ENCODE measurements at places on chromosomes 12 and 14. TPM values are rescaled to one million over a fixed set of nuclear protein-coding genes. Genes with fewer than 3 reads are reported as not detected.

COX8C gene
- total RNA-seq: not detected

ARMH4 gene
- 31.5 TPM for total RNA-seq

PTPN21 gene
- 42.1 TPM for total RNA-seq

FLRT2 gene
- total RNA-seq: 312 TPM

KRT73 gene
- total RNA-seq: not detected

HCAR1 gene
- total RNA-seq: 0.62 TPM

TAS2R20 gene
- 3.8 TPM for total RNA-seq

GRCh38 chr12:43028826-43029225 is 439.3 kb upstream of the PRICKLE1 start:
- no peak for DNase-seq
- H3K27ac ChIP-seq: no peak overlapping the region
- H3K27me3 ChIP-seq: no peaks in the 10 kb centered on the region
- H3K4me3 ChIP-seq: no peak overlapping the region

DNA sequence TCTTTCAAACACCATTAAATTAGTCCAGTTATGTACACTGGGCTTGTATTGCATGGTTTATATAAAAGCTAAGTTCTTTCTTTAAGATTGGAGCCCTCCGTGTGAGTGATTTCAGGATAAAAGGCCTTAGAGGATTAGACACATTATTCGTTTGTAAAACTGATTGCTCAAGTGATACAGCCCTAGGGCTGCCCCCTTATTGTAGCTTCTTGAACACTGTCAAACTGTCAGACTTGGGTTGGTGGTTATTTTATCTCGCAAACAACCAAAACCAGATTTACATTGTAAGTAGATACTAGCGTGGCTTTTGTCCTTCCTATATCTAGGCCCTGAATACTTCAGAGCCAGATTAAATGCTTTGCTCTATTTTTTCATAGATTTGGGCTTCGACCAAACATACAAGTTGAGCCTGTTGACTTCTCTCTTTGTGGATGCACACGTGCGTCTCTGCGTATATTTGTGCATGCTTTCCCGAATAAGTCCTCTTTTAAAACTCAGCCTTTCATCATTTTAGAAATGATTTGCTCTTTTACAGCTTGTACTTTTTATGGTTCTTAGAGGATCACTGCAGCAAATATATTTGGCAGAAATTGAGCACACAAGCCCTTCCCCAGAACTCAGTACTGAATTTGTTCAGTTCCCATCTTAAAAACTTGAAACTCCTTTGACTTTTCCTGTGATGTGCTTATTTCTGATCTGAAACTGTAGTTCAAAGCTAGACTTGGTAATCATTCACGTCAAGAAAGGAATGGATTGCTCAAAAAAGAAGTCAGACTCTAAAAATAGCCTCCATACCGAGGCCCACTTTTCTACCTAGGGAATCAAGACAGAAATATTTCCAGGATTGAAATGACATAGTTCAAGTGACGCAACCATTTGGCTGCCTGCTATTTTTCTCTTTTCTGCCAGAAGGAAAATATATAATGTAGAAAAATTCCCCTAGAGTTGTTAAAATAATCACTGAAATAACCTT is 129.5 kb downstream of the ETV6 start:
- no peaks in the 10 kb centered on the region for H3K27me3 ChIP-seq
- H3K4me3 ChIP-seq: no peak overlapping the region
- H3K4me1 ChIP-seq: peaks cover 34% of the 10 kb centered on the region
- no peak for DNase-seq
- H3K36me3 ChIP-seq: peaks cover 5% of the 10 kb centered on the region

- H3K4me3 ChIP-seq: no peak overlapping the region
- no peak overlapping the region for H3K27ac ChIP-seq
- no peaks in the 10 kb centered on the region for H3K4me1 ChIP-seq
- no peak for DNase-seq
These were observed 394.5 kb upstream of the GARIN6 start for GRCh38 chr12:99253068-99253467.

DNA sequence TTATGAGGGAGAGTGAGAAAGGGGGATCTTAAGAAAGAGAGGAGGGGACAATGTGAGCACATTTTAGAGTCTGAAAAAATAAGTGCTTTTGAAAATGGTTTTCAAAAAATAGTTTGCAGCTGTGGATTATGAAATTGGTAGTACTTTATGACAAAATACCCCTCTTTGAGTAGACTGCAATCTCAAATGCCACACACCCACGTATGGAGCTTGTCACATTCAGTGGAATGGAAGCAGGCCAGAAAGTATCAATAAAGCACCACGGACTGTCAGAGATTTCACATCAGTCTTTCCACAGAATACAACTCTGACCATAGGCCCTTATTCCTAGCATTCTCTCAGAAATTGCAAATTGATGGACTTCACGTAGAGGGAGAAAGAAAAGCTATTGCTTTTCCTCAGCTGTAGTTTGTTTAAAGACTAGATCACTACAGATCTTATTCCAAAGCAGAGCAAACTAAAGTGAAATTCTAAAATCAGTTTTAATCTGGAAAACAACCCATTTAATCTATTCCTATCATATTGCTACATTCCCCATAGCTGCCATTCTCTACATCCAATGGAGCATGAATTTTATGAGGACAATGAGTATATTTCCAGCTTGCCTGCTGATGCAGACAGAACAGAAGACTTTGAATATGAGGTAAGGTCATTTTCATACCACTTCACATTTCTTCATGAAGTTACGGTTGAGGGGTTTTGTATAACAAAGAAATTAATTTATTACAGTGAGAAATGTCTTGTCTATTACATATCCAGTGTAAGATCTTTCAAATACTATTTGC is 321.3 kb downstream of the PDZRN4 start:
- H3K4me3 ChIP-seq: no peak overlapping the region
- no peaks in the 10 kb centered on the region for H3K36me3 ChIP-seq
- no peak overlapping the region for H3K27ac ChIP-seq
- no peaks in the 10 kb centered on the region for H3K4me1 ChIP-seq
- no peaks in the 10 kb centered on the region for H3K27me3 ChIP-seq

GRCh38 chr14:50000380-50001150 is 107.7 kb downstream of the ARF6 start:
- peaks cover 18% of the 10 kb centered on the region for H3K27me3 ChIP-seq
- peak overlapping the region; percentile 14 for H3K4me3 ChIP-seq
- H3K27ac ChIP-seq: peak overlapping the region; percentile 73
- peaks cover 42% of the 10 kb centered on the region for H3K4me1 ChIP-seq
- no peaks in the 10 kb centered on the region for H3K36me3 ChIP-seq
- DNase-seq: no peak

GRCh38 chr14:34628681-34629135 is 1.2 kb downstream of the SNX6 start:
- H3K4me1 ChIP-seq: peaks cover 6% of the 10 kb centered on the region
- H3K36me3 ChIP-seq: peaks cover 3% of the 10 kb centered on the region
- peaks cover 4% of the 10 kb centered on the region for H3K27me3 ChIP-seq
- H3K4me3 ChIP-seq: peak overlapping the region; percentile 95

GRCh38 chr12:88638966-88639760 is 58.9 kb upstream of the KITLG start:
- DNase-seq: no peak
- H3K36me3 ChIP-seq: no peaks in the 10 kb centered on the region
- H3K27ac ChIP-seq: no peak overlapping the region
- H3K4me3 ChIP-seq: no peak overlapping the region
- peaks cover 7% of the 10 kb centered on the region for H3K4me1 ChIP-seq
- H3K27me3 ChIP-seq: peaks cover 45% of the 10 kb centered on the region

DNA sequence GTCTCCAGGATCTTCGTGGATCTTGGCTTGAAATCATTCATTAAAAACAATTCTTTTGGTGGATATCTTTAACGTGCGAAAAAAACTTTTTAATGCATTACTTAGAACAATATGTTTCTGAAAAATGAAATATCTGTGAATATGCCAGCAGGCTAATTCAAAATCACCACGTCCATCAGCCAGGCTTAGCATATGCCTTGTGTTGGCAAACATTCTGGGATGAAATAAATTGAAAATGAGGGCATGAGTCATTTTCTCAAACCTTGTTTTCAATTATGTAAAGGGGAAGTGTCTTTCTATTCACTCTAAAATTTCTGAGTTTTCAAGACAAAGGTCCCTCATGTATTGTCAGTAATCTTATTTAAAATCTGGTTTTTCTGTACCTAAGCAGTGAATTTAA is 393.9 kb downstream of the PAWR start:
- H3K27me3 ChIP-seq: no peaks in the 10 kb centered on the region
- no peak for DNase-seq
- H3K36me3 ChIP-seq: no peaks in the 10 kb centered on the region
- H3K27ac ChIP-seq: no peak overlapping the region
- H3K4me1 ChIP-seq: peaks cover 15% of the 10 kb centered on the region

GRCh38 chr12:95262808-95263207 is 45.2 kb downstream of the VEZT start:
- no peak overlapping the region for H3K27ac ChIP-seq
- DNase-seq: no peak
- no peak overlapping the region for H3K4me3 ChIP-seq
- H3K4me1 ChIP-seq: no peaks in the 10 kb centered on the region
- peaks cover 21% of the 10 kb centered on the region for H3K36me3 ChIP-seq

DNA sequence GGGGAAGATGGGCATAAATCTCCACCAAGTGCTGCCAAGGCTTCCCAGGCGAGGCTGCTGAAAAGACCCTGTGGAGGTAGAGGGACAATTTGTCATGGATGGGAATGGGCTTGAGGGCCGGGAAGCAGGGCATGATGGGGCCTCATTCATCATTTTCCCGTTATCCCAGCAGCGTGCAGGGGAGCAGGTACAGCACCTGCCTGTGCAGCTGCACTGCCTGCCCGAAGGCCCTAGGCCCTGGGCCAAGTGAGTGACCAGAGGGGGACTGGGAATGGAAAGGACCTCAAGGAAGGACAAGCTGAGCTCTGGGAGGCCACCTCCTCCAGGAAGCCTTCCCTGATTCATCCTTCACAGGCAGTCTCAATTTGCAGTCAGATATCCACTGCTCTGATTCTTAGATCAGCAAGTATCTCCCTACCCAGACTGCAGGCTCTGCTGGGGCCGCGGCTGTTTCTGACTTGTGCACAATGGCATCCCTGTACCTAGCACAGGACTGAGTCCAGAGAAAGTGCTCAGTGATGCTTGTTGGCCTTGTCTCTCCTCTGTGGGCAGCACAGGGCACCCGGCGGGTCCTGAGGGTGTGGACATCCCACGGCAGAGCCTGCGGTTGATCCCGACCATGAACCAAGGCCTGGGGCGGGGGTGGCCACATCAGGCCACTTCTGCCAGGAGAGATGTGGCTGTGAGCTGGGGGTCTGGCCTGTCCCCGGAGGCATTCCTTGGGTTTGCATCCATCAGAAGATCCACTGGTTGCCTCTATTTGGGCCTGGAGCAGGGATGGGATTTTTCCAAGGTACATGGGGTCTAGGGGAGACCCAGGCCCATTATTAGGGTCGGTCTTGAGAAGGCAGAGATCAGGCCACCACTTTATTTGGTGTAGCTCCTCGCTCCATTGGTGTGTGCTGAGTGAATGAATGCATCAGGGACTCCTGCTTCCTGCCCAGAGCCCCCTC is 167.3 kb upstream of the RTL1 start:
- no peaks in the 10 kb centered on the region for H3K36me3 ChIP-seq
- H3K4me3 ChIP-seq: no peak overlapping the region
- peak; percentile 5 for DNase-seq
- no peak overlapping the region for H3K27ac ChIP-seq
- peaks cover 6% of the 10 kb centered on the region for H3K4me1 ChIP-seq

DNA sequence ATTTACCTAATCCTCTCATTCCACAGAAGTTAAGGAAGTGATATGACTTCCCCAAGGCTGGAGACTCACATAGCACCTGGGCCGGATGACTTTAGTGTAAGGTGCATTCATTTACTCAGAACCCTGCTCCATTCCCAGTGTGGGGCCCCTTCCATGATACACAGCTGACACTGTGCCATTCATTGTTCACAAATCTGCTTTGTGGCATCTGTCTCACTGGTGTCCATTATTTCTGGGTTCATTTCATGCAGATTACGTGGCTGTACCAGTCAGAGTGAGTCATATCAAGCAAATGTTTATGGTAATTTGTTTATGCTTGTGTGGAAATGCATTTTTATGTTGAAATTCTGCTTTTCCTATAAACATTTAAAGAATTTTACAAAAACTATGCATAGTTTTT is 5.2 kb downstream of the ANO4 start:
- H3K4me3 ChIP-seq: no peak overlapping the region
- H3K27ac ChIP-seq: no peak overlapping the region
- no peak for DNase-seq
- H3K36me3 ChIP-seq: no peaks in the 10 kb centered on the region

GRCh38 chr12:66103016-66103913 is 27.3 kb downstream of the LLPH start:
- no peak overlapping the region for H3K27ac ChIP-seq
- no peak for DNase-seq
- H3K27me3 ChIP-seq: no peaks in the 10 kb centered on the region
- peaks cover 4% of the 10 kb centered on the region for H3K4me1 ChIP-seq
- peaks cover 2% of the 10 kb centered on the region for H3K36me3 ChIP-seq
- no peak overlapping the region for H3K4me3 ChIP-seq

DNA sequence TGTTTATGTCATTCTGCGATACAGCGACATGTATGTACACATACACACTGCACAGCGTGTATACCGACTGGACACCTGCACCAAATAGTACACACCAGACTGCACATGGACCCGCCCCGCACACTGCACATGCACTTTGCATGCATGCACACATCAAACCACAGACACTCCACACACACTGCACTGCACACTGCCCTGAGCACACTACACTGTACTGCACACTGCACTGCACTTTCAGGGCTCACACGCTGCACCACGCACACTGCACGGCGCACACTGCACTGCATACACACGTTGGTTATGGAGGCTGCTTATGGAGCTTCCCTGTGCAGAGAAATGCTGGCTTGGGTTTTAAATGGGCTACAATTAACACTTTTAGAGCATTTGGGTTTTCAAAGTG is 1.6 kb downstream of the PAPLN start:
- H3K4me1 ChIP-seq: peaks cover 19% of the 10 kb centered on the region
- H3K36me3 ChIP-seq: peaks cover 2% of the 10 kb centered on the region
- no peak overlapping the region for H3K4me3 ChIP-seq
- peaks cover 85% of the 10 kb centered on the region for H3K27me3 ChIP-seq

DNA sequence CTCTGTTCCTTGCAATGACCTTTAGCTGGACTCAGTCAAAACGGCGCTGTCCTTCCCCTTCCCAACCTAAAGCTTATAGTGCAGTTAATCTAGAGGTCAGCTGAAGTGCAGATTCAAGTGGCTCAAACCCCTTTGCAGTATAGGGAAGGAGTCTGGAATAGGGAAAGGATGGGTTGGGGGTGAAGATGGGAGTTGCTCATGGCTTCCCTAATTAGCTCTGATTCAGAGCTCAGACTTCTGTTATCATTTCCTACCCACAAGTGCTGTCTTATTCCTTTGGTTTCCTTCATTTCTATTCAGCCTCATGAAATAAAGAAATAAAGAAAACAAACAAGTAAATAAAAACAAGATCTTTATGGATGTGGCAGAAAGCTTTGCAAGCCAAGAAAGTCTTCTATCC is 264.0 kb upstream of the HMGA2 start:
- peaks cover 26% of the 10 kb centered on the region for H3K27me3 ChIP-seq
- H3K36me3 ChIP-seq: peaks cover 5% of the 10 kb centered on the region
- no peak overlapping the region for H3K4me3 ChIP-seq
- H3K27ac ChIP-seq: no peak overlapping the region
- peaks cover 3% of the 10 kb centered on the region for H3K4me1 ChIP-seq
- DNase-seq: no peak

- H3K36me3 ChIP-seq: no peaks in the 10 kb centered on the region
- H3K27me3 ChIP-seq: peaks cover 9% of the 10 kb centered on the region
- DNase-seq: no peak
- peak overlapping the region; percentile 82 for H3K27ac ChIP-seq
- H3K4me1 ChIP-seq: peaks cover 32% of the 10 kb centered on the region
These were observed 113.7 kb upstream of the NCOR2 start for GRCh38 chr12:124680863-124681778.

Data from progenitor cell of endocrine pancreas (in vitro differentiated cells).